ENCODE measurements at places on chromosomes 12 and 14.

- peak; percentile 40 for DNase-seq
Observed at GRCh38 chr12:46371718-46372543, 642 bp downstream of the SLC38A2 start.

DNA sequence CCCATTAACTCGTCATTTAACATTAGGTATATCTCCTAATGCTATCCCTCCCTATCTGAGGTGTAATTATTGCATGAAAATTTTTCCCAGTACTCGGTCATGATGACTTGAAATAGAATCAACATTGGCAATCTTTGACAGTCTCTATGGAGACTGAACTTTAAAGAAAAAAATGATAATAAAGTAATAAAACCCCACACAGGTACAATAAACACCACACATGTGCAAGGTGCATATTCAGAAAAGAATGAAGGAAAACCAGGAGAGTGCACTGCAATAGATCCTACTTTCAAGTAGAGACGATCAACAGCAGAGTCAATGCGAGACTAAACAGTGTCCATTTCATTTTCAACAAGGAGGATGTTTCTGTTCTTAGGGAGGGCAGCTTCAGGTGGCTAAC is 1253.8 kb upstream of the TMEM132C start:
- no peak for DNase-seq

DNA sequence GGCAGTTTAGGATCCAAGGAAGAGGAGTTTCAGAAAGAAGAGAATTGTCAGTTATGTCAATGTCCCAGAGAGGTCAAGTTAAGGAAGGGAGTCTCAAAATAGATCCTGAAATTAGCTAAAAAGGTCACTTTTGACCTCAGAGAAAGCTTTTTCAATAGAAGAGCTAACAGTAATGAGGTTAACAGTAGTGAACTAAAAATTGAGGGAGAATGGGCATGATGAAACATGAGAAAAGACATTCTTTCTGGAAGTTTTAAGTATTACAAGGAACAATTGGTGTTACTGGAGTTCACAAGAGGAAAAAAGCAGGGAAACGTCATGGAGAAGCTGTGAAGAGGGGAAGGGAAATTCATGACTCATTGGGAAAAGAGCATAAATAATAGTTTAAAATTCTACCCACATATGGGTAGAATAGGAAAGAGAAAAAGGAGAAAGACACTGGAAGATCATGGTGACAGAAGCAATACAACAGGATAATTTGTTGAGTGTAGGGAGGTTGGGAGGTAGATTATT is 381.2 kb upstream of the FAR2 start:
- DNase-seq = no peak

DNA sequence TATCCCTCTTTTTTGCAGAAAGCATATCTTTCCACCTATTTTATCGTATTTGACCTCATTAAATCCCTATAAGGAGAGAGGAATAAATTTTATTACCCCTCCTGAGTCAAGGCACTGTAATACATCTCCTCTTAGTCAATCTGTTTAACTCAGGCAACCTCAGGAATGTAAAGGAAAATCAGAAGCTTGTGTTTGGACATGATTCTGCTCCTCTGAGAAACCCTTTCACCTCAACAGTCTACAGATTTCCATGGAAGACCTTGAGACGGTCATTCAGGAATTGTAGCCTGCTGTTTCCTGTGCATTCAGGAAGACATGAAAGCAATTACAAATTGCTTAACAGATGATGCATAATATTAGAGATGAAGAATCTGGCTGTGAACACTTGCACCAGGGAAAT is 360.8 kb downstream of the PAWR start:
- no peak for DNase-seq

- no peak for DNase-seq
Observed at GRCh38 chr12:16348435-16349130, 1.1 kb downstream of the MGST1 start.

DNA sequence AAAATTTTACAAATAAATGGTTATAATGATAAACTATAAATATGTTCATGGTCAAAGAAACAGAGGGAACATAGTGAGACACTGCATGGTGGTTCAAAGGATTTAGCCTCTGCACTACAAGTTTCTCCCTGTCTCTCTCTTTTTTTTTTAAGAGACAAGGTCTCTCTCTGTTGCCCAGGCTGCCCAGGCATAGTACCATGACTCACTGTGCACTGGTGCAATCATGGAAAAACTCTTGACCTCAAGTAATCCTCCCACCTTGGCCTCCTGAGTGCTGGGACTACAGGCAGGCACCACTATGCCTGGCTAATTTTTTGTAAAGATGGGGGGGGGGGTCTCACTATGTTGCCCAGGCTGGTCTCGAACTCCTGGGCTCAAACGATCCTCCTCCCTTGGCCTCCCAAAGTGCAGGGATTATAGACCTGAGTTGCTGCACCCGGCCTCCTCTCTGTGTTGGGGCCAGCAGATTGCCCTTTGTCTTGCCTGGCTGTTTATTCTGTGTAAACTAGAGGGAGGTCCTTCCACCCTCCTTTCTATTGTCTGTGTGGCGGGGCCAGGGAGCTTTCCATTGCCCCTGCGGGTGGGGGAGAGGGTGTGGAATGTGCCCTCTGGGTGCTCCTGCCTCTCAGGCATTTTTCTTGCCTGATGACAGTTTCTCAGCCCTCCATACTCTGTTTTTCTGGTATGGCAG is 22.1 kb downstream of the MTHFD1 start:
- DNase-seq = no peak

DNA sequence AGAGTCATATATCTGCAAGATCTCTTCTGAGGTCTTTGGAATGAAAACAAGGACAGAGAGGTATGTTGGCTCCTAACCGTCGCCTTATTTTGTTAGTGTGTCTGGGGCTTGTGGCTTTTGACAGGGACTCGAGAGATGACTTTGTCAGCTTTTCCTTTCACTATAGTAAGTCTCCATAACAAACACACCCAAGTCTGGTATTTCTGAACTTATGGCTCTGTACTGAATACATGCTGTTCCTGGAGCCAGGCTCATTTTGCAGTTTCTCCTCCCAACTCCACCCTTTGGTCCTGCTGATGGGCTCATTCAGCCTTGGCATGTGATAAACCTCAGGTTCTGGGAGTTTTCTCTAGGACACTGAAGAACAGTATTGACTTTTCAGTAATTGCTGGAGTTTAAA is 27.7 kb upstream of the TMED10 start:
- no peak for DNase-seq

DNA sequence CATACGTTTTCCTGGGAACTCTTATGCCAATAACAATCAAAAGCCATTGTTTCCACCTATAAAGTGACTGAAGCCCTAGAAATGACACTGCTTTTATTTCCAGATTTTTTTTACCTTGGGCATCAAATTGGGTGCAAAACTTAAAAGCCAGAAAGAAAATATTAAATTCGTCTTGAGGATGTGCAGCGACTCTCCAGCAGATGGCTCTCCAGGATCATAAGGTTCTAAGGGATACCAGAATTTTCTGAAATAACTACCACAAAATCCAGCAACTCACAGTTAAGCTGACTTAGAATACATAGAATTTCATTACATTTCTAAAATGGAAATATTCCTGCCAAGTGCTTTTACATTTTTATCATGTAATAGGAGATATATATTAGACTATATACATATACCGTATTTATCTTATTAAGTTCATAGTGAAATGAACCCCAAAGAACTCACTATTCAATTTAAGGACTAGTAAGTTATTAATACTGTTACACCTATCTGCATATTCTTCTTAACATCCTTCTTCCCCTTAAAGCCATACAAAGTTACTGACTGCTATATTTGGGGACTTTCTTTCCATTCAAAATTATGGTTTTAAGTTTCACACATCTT is 44.0 kb downstream of the ARMH4 start:
- DNase-seq = no peak

DNA sequence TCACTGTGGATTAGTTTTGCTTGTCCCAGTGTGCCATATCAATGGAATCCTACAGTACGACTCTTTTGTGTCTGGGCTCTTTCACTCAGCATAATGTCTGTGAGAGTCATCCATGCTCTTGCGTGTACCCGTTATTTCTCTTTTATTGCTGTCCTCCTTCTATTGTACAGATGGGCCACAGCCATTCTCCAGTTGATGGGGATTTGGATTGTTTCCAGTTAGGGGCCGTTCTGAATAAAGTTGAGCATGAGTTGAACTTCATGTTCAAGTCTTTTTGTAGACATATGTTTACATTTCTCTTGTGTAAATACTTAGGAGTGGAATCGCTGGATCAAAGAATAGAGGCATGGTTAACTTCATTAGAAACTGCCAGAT is 38.3 kb downstream of the MYO1H start:
- DNase-seq = no peak

DNA sequence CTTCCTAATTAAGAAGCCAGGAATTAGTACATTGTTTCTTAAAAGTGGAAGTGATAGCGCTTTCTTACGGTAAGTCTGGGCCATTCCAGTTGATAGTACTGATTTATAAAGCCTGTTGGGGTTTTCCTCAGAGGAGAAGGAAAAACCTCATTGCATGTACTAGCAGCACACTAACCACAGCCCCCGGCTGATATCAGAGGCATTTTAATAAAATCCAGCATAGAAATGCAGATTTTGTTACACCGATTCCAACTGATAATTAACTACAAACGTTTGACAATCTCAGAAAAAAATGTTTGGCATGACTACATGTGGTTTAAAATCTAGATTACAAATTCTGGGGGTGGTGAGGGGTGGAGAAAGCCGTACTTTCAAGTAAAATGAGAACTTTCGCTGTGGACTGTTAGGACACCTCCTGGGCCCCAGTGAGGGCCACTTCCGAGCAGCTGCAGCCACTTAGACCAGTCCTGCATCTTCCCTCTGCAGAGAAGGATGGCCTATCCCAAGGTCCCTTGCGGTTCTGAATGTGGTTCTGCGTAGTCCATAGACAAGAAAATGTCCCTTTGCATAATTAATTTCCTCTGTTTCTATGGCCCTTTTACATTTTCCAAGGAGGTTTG is 374.4 kb downstream of the NUAK1 start:
- no peak for DNase-seq

GRCh38 chr14:98819867-98820206 is 452.2 kb downstream of the BCL11B start:
- DNase-seq = no peak

- no peak for DNase-seq
Observed at GRCh38 chr14:102645746-102646440, 53.4 kb downstream of the RCOR1 start.

DNA sequence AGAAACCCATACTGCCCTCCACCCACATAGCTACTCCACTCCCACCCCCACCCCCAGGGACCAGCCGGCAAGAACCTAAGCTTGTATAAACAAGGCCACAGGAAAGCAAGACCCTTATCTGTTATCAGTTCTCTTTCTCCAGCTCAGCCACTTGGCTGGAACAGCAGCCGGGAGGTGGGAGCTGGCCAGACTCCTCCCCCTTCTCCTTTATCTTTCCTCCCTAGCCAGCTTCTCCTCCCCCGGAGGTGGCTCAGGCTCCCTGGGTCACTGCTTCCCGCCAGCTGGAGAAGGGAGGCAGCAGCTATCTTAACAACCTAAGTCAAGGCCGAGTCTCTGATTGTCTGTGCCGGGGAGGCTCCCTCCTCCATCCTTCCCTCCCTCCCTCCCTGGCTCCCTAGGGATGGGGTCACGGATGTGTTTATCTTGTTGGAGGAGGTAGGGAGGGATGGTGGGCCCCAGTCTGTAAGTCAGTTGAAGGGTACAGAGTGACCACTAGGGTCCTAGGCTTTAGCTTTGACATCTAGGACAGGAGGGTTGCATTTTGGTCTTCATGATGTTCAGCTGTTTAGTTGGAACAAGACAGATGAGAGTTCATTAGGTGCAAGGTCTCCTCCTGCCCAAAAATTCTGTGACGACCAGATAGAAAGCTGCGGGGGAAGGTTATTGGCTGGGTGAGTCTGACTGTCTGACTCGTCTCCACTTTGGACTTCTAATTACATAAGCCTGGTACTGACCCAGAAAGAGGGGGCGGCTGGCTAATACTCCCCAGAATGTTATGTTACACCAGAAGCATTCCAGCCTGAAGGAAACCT is 29.7 kb downstream of the ZFP36L1 start:
- DNase-seq = no peak

GRCh38 chr14:56136571-56137452 is 18.6 kb downstream of the PELI2 start:
- DNase-seq = no peak

DNA sequence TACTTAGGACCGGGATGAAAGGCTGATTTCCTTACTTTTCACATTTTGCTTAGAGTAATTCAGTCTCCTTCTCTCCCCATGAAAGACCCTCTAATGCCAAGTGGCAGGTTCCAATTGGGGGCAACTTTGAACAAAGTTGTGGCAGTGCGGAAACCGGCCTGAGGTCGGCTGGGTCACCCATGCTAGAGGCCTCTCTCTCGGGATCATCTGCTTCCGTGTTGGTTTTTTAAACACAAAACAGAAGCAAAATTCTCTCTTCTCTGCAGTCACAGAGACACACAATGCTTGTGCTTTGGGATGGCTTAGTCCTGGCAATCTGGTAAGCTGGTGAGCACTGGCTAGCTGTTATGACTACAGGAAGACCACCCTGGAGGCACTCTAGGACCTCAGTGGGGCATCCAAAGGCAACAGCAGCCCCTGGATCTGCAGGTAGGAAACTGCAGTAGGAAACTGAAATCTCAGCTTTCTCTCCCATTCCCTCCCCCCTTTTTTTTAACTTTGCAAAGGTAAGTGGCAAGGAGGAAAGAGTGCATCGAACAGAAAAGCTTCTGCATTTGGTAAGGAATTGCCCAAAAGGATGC is 102.1 kb downstream of the BCL11B start:
- DNase-seq = no peak

DNA sequence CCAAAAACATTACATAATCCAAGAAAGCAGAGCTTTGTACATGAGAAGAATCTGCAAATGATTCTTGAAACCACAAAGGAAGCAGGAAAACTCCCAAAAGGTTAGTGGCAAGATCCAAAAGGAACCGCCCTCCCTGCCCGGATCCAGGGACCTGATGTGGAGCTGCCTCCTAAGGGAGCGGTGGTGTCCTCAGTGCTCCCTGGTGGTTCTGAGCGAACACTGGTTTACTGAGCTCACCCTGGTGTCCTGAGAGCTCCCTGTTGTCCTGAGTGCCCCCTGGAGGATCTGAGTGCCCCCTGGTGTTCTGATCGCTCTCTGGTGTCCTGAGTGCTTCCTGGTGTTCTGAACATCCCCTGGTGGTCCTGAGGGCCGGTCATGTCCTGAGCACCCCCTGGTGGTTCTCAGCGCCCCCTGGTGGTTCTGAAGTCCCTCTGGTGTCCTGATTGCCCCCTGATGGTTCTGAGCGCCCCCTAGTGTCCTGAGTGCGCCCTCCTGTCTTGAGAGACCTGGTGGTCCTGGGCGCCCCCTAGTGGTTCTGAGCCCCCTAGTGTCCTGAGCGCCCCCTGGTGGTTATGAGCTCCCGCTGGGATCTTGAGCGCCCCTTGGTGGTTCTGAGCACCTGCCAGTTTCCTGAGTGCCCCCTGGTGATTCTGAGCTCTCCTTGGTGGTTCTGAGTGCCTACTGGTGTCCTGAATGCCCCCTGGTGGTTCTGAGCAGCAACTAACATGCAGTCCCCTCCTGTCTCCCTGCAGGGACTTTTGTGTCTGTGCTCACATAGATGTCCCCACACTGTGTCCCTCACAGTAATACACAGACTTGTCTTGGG is 891.1 kb downstream of the TMEM121 start:
- peak; percentile 79 for DNase-seq

- DNase-seq = peak; percentile 52
Observed at GRCh38 chr14:64823305-64823861, 56.3 kb downstream of the SPTB start.

Data from activated T-cell treated with anti-CD3 and anti-CD28 coated beads for 1 hour (primary cell).